Left renal pelvis (tissue), 4 donors: ENCODE measurements at places on chromosomes 1 and 21. TPM values are rescaled to one million over a fixed set of nuclear protein-coding genes. Genes with fewer than 3 reads are reported as not detected.

Gene RGSL1
- not detected for polyA plus RNA-seq

Gene FNDC7
- 0.05 TPM for polyA plus RNA-seq

DNA sequence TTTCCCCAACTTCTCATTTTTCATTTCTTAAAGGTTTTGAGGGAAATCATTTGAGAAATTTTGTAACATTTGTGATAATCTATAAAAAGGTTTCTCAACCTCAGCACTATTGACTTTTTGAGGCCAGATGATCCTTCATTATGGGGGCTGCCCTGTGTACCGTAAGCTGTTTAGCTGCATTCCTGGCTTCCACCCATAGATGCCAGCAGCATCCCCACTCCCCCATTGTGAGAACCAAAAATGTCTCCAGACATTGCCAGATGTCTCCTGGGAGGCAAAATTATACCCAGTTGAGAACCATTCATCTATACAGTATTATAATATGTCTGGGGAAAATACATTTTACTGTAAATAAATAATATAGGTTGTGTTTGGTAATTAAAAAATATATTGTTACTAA is 146.0 kb downstream of the PBX1 start:
- no peak for DNase-seq

- DNase-seq = no peak
These were observed 187.4 kb upstream of the ATP1B1 start for GRCh38 chr1:168918860-168919741.

GRCh38 chr1:74681001-74681400 is 7.4 kb upstream of the ERICH3 start:
- DNase-seq = no peak

DNA sequence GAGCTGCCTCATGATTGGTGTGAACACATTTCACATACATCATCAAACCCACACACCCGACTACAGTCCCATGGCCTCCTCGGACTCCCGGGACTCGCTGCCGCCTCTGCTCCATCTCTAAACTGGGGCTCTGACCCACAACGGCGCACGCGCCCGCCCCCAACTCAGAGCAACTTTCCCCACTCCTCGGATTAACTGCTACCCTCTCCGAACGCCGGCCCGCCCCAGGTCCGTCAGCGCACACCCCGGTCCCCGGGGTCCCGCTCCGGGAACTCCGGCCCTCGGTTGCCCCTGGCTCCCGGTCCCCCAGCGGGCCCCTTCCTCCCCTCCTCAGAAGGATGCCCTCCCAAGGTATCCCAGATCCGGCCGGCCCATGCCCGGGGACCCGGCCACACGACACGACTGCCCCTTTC is 740 bp downstream of the DSTYK start:
- DNase-seq = no peak

GRCh38 chr1:232012773-232013386 is 386.3 kb downstream of the DISC1 start:
- no peak for DNase-seq

- no peak for DNase-seq
These were observed 22.9 kb upstream of the ARHGEF10L start for GRCh38 chr1:17516303-17517214.

- no peak for DNase-seq
These were observed 38.3 kb downstream of the IRF2BP2 start for GRCh38 chr1:234571702-234572101.

DNA sequence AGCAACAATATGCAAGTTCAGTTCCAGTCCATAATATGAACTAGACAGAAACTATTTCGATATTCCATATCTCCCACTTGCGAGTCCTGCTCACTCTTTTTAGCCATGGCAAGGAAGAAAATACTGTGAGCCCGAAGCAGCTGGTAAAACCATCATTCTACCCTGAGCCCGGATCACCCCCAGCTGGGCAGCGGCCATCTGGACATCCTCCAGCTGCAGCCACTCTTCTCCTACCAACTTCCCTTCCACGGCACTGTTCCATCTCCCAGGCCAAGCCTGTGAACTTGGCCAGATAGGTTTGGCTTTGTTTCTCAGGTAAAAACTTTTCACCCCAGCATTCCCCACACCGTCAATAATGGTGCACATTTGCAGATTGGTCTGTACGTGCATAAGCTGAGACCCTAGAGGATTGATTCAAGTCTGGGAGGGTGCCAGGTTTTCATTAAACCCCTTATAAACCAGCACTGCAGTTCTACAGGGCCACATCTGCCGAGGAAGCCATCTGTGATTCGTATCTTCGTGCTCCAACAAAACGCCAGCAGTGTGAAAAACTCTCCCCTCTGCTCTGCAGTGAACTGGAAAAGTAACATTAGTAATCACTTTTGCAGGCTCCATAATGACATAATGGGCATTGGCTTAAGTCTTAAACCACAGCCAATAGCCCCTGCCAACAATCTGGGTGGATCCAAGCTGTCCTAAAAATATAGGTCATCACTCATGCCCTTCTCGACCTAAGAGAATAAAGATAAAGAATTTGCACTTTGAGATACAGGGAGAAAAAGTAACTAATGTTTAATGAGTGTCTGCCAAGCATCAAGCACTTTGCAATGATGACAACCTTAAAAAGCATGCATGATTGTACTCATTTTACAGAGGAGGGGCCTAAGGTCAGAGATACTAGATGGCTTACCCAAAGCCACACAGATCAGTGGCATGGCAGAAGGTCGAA is 205.1 kb downstream of the PLPP3 start:
- DNase-seq = no peak
